NCI-H1436 treated with DMSO at 0.1 percent for 48 hours (cell line): ENCODE measurements at places on chromosomes 2 and 18.

- no peak for DNase-seq
Observed at GRCh38 chr2:6354546-6354945, 511.2 kb downstream of the CMPK2 start.

GRCh38 chr2:109448946-109449788 lies 164.6 kb downstream of the SEPTIN10 start:
- no peak for DNase-seq

- DNase-seq: no peak
Observed at GRCh38 chr2:55786280-55786679, 92.6 kb upstream of the PNPT1 start.

GRCh38 chr18:39215920-39216319 lies 1650.3 kb upstream of the CELF4 start:
- DNase-seq: no peak

GRCh38 chr2:69384618-69385081 lies 2.4 kb downstream of the GFPT1 start:
- DNase-seq: no peak

DNA sequence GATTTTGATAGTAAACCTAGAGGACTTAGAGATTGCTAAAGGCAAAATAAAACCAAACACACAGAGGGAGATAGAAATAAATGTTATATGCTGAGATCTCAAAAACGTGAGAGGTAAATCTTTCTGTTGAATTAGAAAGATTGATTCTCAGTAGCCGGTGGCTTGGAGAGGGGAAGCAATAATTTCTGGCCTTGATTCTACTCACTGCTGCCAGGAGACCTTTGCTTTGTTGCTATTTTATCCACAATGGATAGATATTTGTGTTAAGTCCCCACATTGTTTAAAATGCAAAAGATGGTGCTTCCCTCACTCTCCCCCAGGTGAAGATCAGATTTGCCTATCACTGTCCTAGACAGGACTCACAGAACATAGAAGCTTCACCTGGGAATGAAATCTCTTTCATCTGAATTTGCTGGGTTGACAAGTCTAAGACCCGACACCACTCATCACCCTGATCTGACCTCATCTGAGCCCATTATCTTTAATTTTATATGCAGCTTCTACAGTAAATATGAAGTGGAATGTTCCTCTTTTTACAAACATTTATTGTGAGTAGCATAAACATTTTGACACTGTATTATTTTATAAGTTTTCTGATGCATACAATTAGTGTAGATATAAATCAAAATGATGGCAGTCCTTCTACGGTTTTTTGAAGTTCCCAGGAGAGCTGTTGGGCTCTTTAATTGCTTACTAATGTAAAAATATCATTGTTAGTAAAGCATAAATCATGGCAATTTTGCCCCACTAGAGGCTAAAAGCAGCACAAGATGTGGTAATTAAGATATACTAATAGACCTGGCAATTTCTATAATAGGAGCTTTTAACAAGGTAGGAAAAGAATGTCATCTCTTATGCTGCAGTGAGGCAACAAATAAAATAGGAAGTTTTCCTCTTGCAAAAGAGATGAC lies 149.7 kb downstream of the DCC start:
- peak; percentile 47 for DNase-seq

DNA sequence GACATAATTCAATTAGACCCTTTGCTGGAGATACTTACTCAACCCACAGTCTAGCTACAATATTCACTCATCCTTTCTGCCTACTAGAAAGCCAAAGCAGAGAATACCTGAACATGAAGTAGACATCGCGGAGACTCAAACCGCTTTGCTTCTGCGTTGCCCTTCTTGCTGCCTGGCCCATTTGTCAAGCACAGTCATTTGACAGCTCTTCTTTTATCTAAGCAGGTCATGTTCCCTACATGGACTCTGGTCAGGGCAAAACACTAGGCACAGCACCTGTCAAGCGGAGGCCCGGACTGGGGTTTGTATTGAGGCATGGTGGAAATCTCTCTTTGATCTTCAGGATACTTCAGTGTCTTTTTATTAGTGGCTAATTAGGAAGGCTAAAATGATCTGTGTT lies 89.7 kb downstream of the FARSB start:
- no peak for DNase-seq

DNA sequence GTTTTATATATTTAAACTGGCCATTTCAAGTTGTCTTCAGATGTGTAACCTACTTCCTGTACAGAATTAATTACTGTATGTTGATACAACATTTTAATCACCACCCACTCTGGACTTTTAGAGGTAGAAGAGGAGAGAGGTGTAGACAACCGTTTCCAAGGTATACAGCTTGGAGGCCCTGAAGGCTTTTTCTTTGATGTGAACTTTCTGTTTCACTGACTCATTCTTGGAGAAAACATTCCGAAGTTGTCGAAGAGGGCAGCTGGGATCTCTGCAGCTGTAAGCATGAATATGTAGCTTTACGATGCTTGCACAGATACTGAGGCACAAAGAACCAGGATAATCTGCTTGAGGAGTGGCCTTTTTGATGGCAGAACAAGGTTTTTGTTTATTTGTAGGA lies 137.0 kb downstream of the NCKAP5 start:
- DNase-seq: no peak

- DNase-seq: no peak
Observed at GRCh38 chr2:230060672-230061293, 7.9 kb downstream of the SLC16A14 start.

GRCh38 chr18:64653068-64653467 lies 504.2 kb upstream of the LINC00305 start:
- no peak for DNase-seq

DNA sequence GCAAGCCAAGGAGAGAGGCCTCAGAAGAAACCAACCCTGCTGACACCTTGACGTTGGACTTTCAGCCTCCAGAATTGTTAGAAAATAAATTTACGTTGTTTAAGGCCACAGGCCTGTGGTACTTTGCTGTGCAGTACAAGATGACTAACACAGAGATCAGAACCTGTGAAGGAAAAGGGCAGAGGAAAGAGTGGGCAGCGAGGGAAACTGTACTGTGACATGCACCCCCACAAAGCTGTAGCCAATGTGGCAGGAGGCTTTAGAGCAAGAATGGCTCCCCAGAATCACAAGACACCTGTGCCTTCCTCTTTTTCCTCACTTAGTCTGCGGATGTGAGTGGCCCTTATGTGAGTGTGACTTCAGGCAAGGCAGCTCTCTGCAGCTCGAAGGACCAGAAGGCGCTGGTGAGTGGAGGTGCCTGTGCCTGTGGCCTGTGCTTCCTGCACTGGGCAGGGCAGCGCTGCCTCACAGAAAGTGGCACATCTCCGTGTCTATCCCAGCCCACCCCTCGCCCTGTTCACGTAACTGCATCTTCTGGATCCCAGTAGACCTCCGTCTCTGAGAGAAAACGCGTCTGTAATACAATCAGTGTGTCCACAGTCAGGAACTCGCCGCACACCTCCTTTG lies 89.5 kb downstream of the MRPS9 start:
- no peak for DNase-seq

DNA sequence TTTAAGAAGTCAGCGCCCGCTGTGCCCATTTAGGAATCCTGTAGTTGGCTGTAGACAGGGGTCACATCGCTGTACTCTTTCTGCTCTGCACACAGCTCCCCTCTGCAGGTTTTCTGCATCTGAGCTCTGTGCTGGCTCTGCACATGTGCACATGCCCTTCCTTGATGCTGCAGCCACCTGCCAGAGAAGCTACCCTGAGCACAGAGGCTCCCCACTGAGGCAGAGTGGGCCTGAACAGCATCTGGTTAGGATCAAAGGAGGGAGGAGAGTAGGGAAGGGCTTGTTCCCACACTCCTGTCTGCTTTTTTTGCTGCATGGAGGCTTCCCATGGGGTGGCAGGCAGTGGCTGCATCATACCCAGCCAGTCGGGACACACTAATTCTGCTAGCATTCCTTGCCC lies 238.9 kb downstream of the FHOD3 start:
- no peak for DNase-seq

DNA sequence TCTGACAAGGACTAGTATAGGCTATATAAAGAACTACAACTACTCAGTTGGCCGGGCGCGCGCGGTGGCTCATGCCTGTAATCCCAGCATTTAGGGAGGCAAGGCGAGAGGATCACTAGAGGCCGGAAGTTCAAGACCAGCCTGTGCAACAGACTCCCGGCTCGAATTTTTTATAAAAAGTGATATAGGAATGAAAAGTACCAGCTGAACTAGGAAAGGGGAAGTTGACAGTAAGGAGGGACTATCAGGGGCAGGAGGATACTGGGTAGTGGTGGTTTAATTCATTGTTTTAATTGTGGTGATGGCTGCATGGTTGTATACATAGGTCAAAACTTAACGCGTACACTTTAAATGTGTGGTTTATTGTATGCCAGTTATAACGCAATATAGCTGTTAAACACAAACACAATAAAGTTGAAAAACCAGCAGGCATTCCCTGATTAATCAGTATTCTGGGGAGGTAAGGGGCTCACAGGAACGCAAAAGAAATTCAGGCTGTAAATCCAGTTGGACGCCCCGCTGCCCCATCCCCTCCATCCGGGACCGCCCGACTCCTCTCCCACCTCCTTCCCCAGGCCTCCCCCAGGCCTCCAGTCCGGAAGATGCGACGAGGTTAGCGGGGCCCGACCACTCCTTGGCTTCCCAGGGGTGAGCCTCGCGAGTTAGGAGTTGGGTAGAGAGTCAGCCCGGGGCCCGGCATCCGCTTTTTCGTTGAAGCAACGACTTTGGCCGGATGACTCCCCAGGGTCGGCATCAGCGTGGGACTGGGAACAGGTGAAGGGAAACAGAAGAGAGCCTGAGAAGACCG lies 746 bp upstream of the POLR1B start:
- DNase-seq: peak; percentile 8

- DNase-seq: no peak
Observed at GRCh38 chr2:216318521-216318874, 53.8 kb downstream of the MARCHF4 start.

GRCh38 chr2:128405467-128405900 lies 86.8 kb upstream of the HS6ST1 start:
- no peak for DNase-seq

DNA sequence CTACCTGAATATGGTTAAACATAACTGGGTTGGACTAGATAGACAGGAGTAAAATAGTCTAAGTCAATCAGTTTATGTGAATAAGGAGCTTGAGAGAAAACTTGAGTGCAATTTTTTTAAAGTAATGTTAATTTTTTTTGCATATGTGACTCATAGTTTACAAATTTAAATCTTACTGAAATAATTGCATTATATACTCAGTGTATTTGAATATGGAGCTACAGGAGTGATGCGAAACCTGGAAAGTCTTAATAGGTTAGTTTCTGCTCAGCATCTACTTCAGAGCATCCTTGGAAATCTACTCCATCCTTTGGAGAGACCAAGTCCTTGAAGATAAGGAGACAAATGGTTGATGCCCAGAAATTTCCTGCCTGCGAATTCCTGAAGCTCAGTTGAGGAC lies 318.8 kb upstream of the NXPH2 start:
- DNase-seq: no peak

DNA sequence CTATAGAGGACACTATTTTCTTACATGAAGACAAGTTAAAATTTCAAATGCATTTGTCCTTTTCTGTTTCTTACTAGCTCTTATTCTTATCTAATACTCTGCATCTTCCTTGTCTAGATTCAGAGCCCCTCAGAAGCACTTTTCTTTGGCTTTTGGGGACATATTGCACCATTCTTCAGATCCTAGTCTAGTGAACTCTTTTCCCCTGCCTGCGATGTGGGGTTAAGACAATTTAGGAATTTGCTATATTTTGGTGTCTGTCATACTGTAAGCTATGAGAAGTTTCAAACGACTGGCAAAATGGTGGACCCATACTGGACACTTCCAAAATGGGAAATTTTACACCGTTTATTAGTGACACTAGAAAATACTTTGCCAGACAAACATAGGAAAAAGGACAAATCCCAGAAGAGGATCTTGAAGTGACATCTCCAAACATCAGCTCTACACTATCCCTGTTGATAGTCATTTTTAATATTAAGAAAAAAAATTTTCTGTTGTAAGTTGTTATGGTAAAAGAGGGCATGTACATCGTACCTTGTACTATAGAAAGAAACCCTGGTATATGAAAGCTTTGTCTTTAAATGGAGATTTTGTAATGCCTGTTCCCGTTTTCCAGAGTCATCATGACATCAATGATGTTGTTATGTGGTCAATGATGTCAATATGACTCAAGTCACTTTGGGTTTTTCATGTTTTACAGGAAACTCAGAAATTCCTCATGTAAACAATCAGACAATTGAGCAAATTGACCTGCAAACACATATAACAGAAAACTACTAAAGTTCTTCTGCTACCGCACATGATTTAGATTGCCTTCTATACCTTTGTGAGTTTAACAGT lies 4.4 kb upstream of the KYNU start:
- no peak for DNase-seq

DNA sequence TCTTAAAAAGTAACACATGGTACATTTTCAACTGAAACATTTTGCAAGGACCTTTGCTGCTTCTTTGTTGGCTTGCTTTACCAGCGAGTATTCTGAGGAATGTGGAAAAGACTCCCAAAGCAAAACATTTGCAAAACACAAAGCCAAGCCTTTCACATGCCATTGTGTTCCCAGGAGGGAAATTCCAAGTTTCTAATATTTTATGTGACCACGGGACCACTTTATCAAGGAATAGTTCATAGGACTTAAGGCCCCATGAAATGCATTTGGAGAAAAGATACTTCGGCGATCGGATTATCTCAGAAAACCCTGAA lies 26.2 kb downstream of the CYP27C1 start:
- DNase-seq: no peak

DNA sequence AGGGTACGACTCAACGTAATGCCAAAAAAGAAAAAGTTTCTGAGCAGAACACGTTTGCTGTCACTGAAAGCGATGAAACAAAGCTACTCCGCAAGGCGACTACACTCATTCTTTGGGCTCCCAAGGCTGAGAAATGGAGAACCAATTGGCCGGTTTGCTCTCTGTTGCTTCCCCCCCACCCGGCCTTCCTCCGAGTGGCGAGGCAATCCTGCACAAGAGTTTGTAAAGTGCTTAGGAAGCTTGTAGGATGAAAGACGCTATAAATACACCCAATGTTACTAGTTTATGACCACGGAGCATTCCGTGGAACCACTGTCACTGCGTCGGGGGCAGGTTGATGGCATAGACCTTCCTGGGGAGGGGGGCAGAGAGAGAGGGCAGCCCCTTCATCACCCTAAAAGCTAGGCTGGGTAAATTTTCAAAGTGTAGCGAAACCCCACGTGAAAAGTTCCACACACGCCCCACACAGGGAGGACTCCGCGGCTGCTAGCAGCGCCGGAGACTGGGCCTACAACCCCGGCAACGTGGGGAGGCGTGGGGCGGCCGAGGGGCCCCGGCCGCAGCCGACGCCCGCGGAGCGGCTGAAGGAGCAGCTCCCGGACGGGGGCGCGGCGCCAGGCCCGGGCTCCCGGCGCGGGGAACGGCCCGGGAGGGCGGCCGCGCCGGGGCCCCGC lies 915 bp downstream of the CUL3 start:
- no peak for DNase-seq

DNA sequence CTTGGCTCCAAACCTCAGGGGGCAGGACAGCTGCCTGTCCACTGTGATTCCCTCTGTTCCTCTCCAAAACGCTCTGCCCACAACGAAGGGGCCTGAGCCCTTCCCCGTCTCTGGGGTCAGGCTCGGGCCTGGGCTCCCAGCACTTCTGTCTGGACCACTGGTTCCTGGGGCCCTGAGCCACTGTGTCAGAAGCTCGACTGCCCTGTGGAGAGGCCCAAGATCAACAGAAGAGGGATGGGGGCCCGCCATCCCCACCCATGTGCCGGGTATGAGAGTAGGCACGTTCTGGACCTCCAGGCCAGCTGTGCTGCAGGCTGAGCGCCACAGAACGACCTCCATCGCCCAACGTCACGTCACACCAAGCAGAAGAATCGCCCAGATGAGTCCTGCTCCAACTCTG lies 119.9 kb upstream of the HS6ST1 start:
- DNase-seq: no peak
